ENCODE measurements at places on chromosomes 7 and 10.
A peak's percentile ranks its signal among the peaks of the same experiment; 100 is the strongest.

DNA sequence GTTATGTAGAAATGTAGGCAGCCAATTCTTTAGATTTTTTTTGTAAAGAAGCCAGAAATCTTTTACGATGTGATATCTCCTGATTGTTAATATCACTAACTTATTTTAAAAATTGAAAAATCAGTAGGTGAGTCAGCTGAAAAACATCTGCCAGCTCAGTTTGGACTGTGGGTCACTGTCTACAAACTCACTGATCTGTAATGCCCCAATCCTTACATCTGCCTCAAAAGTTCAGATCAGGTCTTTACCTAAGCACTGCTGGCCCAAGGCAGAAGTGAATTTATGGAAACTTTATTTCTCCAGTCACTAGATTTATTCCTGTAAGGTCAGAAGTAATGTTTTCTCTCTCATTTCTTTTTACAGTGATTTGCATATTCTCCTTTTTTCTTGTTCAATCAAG, 31.0 kb upstream of the FAM13C start:
- no peak for DNase-seq

GRCh38 chr7:152667958-152668357, 8.0 kb downstream of the XRCC2 start:
- no peak for DNase-seq

- DNase-seq: peak; percentile 31
Measured at GRCh38 chr7:131106681-131107336, 220.9 kb upstream of the MKLN1 start.

GRCh38 chr7:156927571-156928405, 21.7 kb upstream of the NOM1 start:
- DNase-seq: no peak

DNA sequence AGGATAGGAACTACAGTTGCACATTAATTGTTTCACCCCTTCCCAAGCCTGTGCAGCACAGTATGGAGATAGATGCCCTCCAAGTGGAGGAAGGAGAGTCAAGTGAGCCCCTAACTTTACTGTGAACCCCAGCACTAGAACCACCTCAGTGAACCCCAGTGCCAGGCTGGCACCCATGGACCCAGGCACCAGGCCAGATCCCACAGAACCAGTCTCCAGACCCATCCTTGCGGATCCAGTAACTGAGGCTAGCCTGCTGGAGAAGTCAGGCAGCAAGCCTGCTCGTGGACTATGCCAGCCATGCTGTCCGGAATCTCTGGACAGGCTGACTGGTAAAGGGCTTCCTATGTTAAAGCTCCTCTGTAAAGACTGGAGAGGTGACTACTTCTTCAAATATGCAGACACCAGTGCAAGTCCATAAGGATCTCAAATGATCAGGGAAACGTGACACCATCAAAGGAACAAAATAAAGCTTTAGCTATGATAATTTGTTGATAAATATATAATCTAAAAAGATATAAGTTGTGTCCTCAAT, 27.7 kb downstream of the SHOC2 start:
- DNase-seq: no peak

DNA sequence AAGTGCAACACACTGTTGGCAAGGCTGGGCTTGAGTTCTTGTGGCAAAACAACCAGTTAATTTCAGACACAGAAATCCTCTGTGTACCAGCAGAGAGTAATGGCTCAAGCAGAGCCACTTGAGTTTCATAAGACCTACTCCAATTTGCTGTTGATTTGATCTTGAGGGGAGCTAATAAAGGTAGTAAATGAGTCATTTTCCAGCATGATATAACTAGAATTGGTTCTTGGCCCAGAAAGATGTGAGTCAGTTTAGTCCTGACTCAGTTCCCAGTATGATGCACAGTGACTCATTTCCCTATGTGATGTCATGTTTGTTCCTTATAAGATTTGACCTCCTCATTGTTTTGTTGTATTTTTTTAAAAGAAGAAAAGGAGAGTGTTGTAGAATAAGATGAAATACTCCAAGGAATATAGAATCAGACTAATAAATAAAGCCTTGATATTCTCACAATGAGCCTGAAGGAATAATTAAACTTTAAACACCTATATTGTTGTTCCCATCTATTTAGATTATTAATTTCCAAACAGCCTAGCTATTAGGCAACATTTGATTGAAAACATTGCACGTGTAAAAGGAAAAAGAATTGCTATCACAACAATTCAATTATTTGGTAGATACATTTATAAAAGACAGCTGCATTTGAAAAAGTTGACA, 186.2 kb downstream of the REEP3 start:
- no peak for DNase-seq

DNA sequence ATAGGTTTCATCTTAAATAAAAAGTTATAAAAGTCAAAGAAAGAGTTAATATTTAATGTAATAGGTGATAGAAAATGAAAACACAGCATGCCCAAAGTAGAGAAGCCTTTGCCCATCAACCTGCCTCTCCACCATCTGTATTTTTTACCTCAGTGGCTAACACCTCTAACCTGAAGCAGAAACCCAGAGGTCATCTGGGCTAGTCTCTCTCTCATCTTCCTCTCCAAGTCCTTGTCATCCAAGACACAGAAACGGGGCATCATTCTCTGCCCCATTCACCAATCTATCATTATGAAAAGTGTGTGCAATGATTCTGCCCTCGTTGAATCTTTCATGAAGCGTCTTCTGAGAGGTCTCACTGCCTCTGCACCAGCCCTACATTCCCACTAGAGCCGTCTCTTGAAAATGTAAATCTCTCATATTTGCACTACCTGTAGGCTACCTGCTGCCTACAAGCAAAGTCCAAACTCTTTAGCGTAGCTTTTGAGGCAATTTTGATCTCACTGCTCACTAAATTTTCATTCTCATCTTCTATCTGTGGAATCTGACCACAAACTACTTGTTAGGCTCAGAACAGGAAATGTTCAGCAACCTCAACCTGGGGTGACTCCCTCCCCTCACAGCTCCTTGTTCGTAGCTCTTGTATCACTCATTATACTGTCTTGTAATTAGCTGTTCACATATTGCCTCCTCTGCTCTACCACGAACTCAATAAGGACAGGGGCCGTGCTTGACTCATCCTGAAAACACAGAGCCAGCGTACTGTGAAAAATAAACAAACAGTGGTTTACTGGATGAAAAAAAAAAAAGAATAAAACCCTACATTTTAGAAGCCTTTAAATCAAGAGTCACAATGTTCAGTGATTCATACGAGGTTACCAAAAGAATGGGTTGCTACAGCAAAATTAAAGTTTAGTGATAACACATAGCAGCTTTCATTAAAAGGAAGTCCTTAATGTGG, 83.1 kb downstream of the CTNNA3 start:
- no peak for DNase-seq

DNA sequence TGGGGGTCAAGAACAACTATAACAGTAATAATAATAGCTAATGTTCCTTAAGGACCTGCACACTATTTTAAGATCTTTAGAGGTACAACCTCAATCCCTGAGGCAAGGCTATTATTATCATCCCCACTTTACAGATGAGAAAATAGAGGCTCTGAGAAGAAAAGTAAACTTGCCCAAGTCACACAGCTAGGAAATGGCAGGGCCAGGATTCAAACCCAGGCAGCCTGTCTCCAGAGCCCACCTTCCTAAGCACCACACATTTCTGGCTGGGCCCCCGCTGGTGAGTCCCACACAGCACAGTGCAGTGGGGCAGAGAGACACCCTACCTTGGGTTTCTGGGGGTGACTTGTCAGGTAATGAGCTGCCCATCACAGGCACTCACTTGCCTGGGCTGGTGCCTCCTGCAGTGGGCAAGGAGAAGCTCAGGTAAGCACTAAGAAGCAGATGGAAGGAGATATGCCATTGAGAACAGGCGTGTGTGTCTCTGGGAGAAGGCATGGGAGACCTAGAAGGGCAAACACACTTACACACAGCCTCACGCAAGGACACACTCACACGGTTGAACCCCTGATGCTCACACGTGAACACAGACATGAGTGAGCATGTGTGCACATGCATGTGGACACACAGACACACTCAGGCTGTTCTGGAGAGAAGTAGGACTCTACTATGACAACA, 104.4 kb upstream of the ZMIZ1 start:
- DNase-seq: no peak

DNA sequence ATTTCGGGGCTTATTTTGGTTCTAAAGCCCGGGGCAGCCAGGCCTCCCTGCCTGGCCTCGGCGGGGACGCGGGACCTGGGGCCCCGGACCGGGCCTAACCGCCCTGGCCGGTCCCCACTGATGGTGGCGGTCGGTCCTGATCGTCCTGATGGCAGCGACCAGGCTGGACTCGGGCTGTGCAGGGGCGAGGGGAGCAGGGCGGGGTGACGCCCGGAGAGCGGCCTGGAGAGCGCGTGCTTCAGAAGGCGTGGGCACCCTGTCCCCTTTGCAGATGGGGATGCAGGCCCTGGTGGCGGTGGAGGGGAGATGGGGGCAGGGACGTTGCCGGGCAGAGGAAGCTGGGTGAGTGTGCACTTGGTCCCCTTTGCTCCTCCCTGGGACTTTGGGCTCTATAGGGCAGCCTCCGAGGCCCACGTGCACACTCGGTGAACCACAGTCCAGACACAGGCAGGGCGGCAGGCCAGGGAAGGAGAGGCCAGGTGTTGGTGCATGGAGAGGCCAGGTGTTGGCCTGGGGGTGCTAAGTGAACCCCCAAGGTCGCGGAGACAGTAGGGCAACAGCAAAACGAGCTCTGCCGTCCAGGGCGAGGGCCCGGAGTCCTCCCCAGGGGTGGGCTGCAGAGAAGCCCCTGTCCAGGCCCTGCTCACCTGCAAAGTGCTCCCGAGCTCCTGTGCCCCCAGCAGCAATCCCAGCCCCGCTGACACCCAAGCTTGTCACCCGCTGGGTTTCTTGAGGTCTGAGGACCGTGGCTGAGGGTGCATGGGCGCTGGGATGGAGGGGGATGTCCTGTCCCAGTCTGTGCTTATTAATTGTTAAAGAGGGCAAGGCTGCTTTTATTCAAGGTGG, 42.4 kb upstream of the FAM20C start:
- DNase-seq: no peak

- DNase-seq: no peak
Measured at GRCh38 chr7:93307131-93307660, 75.0 kb downstream of the VPS50 start.

DNA sequence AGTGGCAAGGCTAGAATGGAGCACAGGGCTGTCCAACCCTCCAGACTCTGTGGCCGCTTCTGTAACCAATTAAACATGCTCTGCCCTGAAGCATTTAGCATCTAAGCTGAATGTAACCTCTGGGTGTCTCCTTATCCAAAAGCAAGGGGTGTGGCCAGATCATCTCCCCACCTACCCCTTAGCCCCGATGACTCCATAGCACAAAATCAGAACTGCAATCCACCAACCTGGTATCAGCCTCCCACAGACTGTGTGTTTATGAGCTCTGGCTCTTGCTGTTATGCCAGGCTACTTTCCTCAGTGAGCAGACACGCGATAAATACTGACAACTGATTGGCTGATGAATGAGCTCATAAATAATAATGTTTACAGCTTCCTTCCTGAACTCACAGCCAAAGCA, 3.2 kb downstream of the FRMD4A start:
- no peak for DNase-seq

- DNase-seq: no peak
Measured at GRCh38 chr7:66697449-66698438, 42.8 kb upstream of the RABGEF1 start.

DNA sequence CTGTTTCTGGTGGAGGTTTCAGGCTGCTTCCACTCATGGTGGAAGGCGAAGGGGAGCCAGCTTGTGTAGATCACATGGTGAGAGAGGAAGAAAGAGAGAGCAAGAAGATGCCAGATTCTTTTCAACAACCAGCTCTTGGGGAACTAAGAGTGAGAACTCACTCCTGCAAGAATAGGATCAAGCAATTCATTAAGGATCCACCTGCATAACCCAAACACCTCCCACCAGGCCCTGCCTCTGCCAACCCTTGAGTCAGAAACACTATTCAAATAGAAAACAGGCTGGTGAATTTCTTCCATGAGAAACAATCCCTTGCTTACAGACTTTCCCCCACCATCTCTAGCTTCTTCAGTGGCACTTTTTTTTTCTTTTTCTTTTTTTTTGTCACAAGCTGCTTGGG, 317.2 kb downstream of the GPR158 start:
- DNase-seq: no peak

GRCh38 chr7:30249986-30250774, 34.2 kb upstream of the ZNRF2 start:
- no peak for DNase-seq

DNA sequence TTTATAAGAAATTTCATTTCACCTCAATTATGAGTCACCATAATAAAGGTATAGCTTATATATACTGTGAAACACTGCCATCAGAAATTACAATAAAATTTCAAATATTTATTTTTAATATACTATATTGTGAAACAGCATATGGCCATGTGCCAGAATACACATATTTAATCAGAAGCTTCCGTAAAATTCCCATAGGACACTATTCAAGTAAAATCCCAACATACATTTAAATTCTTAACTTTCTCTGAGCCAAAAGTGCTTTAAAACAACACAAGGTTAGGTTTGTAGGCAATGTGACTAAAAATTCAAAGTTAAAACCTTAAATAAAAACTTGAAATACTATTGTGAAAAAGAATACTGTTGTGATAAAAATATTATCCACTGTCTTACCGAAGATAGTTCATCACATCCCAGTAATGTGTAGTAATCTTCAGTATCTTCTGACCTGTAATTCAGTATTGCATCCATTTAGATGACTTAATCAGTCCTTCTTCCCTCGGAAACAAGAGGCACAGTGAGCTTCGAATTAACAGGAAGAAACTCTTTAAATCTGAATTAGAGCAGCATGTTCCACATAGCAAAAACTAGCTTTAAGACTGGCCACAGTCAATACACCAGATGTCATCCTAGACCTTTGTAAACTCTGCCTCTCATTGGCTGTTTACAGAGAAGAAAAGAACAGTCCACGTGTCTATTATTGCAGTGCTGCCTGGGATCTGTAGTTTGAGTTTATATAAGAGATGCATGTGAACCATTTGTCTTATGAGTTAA, at the start of gene DNAJC12:
Gene DNAJC12 (minus strand): TSS at position 648 of the 774 bp plus-strand sequence. CDS start 177 bp downstream, at position 471.
- DNase-seq: no peak

GRCh38 chr10:89916468-89917215, 215.3 kb downstream of the KIF20B start:
- DNase-seq: no peak

DNA sequence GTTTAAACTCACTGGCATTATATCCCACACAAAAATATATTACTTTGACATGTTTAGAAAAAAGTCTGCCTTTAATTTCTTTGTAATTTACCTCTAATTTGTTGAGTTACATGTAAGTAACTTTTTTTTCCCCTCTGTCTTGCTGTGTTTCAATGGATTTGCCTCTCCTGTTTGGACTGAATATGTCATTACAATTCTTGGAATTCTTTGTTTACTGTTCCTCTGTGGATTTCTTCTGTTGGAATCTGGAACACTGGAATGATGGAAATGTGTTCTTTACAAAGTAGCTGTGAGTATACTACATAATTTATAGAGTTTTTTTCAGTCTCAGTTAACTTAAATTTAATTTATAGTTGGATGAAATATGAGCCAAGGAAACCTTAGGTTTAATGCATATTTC, 30.4 kb downstream of the SEPTIN7 start:
- DNase-seq: no peak

GRCh38 chr7:151306374-151306773, 35.2 kb upstream of the NUB1 start:
- no peak for DNase-seq

GRCh38 chr7:30980194-30980593, 16.4 kb downstream of the GHRHR start:
- DNase-seq: no peak

GRCh38 chr7:77293046-77293445, 93.4 kb upstream of the FGL2 start:
- no peak for DNase-seq

GRCh38 chr10:18325889-18326531, 185.8 kb downstream of the CACNB2 start:
- DNase-seq: no peak

- no peak for DNase-seq
Measured at GRCh38 chr10:74289951-74290350, 138.9 kb downstream of the ADK start.

GRCh38 chr7:63925262-63925625, 73.4 kb upstream of the ZNF722 start:
- no peak for DNase-seq
